Adrenal gland (tissue), 19 donors: ENCODE measurements at places on chromosomes 16 and 17.
A peak's percentile ranks its signal among the peaks of the same experiment; 100 is the strongest.

DNA sequence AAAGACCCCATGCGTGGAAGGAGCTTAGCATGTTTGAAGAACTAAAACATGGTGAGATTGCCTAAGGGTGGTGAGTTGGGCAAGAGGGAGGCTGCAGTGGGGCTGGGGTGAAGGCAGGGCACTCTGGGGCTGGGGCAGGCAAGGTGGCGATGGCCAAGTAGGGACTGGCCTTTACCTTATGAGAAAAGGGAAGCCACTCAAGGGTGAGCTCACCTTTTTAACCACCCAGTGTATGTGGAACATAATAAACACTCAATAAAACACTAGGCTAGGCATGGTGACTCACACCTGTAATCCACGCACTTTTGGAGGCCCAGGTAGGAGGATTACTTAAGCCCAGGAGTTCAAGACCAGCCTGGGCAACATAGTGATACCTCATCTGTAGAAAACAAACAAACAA, 37.7 kb downstream of the LYRM9 start:
- no peak for DNase-seq

DNA sequence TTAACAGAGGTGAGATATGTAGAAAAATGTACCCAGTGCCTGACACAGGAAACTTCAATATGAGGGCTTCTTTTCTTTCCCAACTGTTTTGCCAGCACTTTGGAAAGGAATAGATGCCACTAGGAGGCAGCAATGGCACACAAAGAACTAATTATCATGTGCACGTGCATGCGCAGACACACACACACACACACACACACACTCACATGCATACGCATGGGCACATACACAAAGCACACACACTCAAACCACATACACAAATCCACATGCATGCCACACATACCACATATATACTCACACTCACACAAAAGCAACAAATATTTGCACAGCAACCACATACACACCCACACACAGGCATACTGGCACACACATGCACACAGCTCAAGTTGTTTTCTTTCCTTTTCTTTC, 8.8 kb upstream of the CEP112 start:
- DNase-seq, result peak; percentile 66

GRCh38 chr17:17971431-17972125, 622 bp downstream of the TOM1L2 start:
- DNase-seq, result peak; percentile 63

- DNase-seq, result no peak
Observed at GRCh38 chr16:3748307-3748706, 31.0 kb upstream of the TRAP1 start.
